Fibroblast of skin of back (primary cell): ENCODE measurements at places on chromosomes 7 and 10.

- DNase-seq, result no peak
Observed at GRCh38 chr7:150631084-150631826, 930 bp downstream of the GIMAP6 start.

DNA sequence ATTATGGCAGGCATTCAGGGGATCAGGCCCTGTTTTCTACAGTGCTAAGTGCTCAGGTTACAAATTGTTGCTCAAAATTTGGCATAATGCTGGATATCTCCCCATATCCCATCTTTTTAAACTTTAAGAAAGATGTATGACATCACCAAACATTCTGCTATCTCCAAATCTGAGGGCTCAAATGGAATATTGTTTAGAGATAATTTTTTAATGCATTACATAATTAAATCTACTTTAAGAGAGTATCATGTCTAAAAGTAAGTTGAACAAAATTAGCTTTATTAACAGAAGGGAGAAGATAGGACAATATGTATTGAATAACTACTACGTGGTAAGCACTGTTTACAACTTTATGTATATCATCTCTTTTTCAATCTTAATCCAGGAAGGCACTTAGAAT, 13.9 kb downstream of the NT5C3A start:
- DNase-seq, result no peak

DNA sequence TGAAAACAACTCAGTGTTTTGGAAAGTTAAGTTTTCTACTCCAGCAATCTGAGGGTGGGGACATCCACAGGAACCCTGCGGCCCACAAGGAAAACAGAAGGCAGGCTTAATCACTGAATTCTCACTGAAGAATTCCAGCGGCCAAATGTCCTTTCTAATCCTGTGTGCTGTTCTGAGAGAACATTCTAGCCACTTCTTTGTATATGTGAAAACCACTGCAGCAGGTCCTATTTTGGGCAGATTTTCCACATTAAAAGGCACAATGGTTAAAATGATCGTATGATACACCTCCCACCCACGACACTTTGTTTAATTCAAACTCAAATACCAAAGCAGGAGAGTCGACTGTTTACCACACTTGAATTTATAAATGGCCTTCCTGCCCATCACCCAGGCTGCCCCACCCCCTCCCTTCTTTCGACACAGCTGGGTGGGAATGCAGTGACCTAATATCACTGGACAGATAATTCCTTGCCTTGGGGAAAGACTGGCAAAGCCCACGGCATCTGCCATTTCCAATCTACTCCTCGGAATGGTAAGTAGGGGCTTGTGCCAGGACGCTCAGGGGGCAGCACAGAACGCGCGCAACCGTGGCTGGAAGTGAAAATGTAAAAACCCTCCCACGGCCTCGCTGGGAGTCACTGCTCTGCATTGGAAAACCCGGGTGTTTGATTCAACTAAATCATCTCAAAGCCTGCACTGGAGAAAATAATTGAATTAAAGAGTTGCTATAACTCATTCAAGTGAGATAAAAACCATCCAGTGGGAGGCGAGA, 67.0 kb downstream of the CTBP2 start:
- DNase-seq, result peak; percentile 76

GRCh38 chr10:85105614-85106255, 777.3 kb downstream of the CCSER2 start:
- no peak for DNase-seq

- DNase-seq, result no peak
Observed at GRCh38 chr7:101200504-101200861, 353 bp downstream of the MOGAT3 start.

GRCh38 chr7:1663223-1663622, 6.9 kb upstream of the ELFN1 start:
- DNase-seq, result no peak

DNA sequence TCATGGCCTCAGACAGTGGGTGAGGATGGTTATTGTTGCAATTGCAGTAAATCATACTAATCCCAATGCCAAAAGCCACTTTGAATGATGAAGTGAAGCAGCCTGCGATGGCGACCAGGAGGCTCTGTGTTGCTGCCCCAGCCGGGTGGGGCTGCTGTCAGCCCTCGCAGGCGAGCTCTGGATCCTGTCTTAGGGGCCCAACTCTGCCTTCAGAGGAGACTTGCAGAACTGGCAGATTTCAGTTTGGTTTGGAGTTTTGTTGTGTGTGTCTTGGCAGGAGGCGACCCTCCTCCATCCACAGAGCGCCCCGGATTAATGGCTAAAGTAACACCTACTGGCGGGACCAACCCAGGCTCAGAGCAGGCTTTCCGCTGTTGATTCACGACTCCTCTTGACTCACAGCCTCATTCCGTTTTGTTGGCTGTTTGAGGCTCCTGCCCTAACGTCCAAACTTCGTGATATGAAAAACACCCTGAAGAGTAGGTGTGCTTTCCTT, 67.9 kb upstream of the BMPER start:
- no peak for DNase-seq

- no peak for DNase-seq
Observed at GRCh38 chr10:7345717-7346116, 65.1 kb downstream of the SFMBT2 start.

DNA sequence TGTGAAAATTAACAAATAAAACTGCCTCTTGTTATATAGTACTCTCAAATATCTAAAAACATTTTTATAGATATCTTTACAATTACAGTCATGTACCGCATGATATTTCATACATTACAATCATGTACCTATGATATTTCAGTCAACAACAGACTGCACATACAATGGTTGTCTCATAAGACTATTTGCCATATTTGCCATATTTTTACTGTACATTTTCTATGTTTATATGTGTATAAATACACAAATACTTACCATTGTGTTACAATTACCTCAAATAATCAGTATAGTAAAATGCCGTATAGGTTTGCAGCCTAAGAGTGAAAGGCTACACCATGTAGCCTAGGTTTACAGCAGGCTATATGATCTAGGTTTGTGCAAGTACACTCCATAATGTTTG, 336.0 kb upstream of the PCDH15 start:
- no peak for DNase-seq

DNA sequence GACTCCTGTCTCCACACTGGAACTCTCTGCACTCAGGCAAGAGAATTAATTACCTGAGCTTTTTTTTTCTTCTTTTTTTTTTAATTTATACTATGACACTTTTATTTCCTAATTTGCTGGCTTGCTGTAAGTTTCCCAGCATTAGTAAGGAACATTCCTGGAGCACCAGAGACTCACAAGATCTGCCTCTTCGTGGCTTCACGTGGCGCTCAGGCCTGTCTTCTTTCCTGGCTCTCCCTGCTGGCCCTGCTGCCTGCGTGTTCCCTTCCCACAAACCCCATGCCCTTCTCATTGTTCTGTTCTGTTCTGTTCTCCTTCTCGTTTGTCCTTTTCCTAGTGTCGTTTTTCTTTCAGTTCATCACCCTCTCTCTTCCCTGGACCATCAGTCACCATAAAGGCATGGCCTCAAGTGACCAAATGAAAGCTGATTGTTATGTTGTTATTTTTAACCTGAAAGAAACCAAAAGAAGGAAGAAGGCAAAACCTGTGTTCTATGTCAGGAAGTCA, 591.6 kb upstream of the PFKP start:
- DNase-seq, result no peak

GRCh38 chr7:110645060-110645459, 445.9 kb upstream of the LRRN3 start:
- DNase-seq, result no peak

GRCh38 chr10:308101-308500, 172.8 kb downstream of the ZMYND11 start:
- DNase-seq, result no peak

DNA sequence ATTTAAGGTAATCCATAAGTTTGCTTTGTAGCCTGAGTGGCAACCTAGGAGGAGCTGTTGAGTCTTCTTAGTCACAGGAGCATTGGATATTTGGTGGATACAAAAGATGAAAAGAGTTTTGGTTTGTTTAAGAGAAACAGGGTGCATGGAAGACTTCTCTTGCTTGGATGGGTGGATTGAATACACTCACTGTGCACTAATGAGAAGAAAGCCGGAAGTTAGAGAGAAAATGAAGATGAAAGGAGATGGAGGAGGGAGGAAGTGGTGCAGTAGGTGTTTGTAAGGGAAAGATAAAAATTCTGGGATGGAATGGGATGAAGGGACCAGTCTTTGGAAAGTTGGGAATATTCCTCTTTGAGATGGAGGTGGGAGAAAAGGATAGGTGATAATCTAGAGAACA, 7.7 kb downstream of the MDFIC start:
- no peak for DNase-seq

DNA sequence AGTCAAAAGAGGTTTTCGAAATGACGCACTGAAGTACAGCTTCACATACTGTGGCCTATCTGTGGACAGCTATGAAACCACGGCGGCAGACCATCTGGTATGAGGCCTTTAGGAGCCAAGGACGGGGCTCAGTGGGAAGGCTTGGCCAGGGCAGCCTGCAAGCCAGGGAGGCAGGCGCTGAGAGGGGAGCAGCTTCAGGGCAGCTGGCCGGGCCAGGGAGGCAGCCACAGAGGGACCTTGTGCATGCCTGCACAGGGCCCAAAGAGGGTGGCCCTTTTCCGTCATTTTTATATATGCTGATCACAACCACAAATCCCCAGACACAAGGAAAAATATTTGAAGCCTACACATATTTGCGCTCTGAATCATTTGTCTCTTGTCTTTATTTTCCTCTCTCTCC, 13.5 kb downstream of the CALD1 start:
- peak; percentile 96 for DNase-seq

DNA sequence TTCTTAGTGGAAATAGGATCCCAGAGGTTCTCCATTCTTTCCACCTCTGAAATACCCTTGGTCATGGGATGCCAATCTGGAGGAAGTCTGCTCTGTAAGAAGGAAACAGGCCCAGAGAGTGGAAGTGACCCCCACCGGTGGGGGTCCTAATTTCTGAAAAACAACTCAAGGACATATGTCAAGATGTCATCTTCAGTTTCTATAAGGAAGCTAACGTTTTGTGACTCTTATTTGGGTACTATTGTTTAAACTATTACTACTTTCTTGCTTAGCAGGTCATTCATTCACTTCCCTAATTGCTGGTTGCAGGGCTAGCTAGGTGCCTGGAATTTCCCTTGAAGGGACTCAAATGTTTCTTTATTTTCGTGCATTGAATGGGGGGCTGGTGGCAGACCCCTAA, 1.9 kb upstream of the ZNF775 start:
- no peak for DNase-seq

DNA sequence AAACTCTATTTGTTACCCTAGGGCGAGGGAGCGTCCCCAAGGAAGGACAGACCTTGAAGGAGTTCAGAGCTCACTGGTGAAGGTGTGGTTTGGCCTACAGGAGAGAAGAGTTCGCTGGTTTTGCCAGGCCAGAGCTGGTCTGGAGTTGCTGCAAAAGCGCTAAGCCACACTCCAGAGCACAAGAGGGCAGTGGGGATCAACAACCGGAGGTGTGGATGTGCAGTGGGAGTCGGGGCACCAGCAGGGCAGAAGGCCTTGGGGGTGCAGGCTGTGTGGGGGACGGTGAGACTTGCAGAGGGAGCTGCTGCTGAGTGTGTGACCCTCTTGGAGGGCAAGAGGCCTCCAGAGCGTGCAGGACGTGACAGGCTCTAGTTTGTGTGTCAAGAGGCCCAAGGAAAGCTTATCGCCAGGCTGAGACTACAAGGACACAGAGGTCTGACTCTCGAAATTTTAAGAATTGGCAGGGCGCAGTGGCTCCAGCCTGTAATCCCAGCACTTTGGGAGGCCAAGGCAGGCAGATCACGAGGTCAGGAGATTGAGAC, 14.3 kb upstream of the CUL1 start:
- no peak for DNase-seq

DNA sequence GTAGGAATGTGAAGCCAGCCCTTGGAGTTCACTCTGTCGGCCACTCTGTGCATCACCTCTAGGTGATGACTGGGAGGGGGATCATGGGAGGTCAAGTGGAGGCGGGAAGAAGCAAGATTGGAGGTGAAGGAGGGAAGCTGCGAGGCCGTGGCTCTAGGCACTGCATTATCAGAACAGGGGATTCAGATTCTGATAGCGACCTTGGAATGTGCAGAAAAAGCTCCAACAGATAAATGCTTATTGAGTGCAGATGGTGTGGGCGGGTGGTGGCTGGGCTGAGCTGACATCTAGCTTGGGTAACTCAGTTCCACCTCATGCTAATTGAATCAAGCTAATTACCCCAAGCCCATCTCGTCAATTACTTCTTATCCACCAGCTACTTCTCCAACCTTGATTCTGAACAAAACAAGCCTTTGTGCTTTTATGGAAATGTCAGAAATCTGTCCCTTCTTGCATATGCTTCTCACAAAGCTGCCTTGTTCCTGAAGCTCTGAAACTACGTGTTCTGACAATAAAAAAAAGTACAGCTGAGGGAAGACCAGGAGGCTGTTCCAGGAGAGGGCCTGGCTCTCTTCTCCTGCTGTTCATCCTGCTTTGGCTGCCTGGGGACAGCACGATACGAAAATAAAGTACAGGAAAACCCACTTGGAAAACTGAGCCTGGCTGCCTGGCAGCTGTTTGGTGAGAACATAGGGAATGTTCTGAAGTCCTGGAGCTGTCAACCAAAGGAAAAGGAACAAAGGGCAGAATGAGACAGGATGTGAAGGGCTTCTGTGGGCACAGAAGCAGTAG, 27.5 kb downstream of the STRA8 start:
- no peak for DNase-seq

DNA sequence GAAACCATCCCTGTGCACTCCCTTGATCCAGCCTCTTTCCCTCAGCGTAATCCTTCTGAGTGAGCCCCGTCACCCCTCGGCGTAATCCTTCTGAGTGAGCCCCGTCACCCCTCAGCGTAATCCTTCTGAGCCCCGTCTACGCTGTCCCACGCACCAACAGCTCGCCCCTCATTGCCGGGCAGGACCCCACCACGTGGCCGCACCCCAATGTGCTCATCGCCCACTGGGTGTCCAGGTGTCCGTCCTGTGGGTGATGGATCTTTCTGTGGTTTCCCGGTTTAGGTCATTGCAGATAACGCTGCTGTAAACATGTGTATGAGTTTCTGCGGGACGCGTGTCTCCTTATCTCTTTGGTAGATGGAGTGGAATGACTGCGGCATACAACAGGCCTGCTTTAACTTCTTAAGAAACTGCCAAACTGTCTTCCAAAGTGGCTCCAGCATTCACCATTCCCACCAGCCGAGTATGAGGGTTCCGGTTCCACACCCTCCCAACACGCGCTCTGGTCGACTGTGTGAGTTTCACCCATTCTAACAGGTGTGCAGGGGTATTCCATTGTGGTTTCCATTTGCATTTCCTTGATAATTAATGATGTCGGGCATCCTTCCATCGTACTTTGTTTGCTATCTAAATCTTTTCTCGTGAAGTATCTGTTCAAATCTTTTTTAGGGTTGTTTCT, 42.1 kb upstream of the NKX6-2 start:
- no peak for DNase-seq

DNA sequence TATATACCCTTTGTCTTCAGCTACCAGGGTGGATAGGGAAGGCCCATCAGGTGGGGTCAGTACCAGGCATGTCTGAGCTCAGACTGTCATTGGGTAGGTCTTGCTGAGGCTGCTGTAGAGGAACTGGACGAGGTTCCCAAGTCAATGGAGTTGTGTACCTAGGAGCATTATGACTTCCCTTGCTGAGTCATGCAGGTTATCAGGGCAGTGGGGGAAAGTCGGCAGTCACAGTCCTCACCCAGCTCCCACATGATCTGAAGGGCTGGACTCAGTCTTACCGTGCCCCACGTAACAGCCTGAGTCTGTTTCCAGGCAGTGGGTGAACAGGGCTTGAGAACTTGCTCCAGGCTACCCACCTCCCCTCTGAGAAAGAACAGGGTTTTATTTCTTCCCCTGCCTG, 260.8 kb upstream of the COBL start:
- DNase-seq, result no peak
